SW 1271 (cell line): ENCODE measurements at places on chromosomes 11 and 22.
A peak's percentile ranks its signal among the peaks of the same experiment; 100 is the strongest.

- DNase-seq: no peak
Measured at GRCh38 chr11:69017951-69018350, 4.9 kb upstream of the MRGPRF start.

- DNase-seq: no peak
Measured at GRCh38 chr11:61065955-61066638, 36.2 kb upstream of the CD5 start.

DNA sequence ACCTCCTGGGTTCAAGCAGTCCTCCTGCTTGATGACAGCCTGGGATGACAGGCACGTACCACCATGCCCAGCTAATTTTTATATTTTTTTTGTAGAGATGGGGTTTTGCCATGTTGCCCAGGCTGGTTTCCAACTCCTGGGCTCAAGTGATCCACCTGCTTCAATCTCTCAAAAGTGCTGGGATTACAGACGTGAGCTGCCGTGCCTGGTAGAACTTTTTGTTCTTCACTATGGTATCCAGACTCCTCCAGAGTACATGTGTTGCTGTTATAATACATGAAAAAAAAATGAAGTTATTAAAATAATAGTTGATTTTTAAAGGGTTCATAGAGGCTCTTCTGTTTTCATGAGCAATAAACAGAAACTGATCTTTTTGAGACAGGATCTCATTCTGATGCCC, 29.6 kb downstream of the ZNF143 start:
- no peak for DNase-seq

DNA sequence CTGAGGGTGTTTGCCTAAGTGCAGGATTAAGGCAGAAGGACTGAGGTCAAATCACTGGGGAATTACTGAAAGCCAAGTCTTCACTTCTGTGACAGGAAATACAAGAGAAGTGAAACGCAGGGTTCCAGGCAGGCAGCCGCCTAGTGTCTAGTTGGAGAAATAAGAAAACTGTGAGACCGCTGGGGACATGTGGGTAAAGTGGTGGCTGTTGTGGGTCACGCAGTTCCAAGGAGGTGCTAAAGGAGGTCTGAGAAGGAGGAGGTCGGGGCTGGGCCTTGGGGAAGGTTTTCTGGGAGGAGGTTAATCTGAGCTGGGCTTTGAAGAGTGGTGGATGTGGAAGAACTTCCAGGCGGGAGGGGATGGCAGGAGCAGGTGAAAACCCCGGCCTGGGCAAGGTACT, 11.2 kb downstream of the MCM5 start:
- DNase-seq: no peak

- no peak for DNase-seq
Measured at GRCh38 chr11:47857485-47857884, 9.3 kb upstream of the NUP160 start.

GRCh38 chr11:130086669-130087068, 17.0 kb downstream of the APLP2 start:
- no peak for DNase-seq

GRCh38 chr11:69551963-69552362, 70.5 kb downstream of the LINC01488 start:
- no peak for DNase-seq

DNA sequence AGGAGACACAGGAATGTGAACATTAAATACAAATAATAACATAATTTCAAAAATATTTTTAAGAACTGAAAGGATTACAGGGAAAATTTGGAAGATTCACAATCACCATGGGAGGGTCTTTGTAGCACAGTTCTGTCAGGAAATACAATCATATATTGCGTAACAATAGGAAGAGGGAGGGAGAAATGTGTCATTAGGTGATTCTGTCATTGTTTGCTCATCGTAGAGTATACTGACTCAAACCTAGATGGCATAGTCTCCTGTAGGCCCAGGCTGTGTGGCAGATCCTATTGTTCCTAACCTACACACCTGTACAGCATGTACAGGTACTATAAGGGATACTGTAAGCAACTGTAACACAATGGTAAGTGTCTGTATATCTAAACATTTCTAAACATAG, 330.4 kb downstream of the BRD1 start:
- no peak for DNase-seq

- DNase-seq: no peak
Measured at GRCh38 chr11:5665051-5665570, 19.8 kb downstream of the TRIM5 start.

DNA sequence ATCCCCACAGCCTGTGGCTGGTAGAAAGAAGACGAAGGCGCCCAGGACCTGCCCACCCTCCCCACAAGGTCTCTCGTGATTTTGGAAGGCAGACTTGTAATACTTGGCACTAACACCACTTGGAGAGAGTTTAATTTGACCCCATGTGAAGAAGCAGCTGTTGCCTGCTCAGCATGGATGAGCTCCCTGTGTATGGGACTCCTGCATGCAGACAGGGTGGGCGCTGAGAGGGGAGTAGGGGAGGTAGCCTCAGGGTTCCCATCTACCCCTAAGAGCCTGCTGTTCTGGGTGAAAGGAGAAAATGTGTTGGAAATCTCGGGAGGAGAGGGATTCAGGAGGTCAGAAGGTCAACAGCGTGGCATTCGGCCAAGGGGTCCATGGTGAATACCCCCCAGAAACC, 625.9 kb downstream of the TBC1D22A start:
- DNase-seq: no peak

DNA sequence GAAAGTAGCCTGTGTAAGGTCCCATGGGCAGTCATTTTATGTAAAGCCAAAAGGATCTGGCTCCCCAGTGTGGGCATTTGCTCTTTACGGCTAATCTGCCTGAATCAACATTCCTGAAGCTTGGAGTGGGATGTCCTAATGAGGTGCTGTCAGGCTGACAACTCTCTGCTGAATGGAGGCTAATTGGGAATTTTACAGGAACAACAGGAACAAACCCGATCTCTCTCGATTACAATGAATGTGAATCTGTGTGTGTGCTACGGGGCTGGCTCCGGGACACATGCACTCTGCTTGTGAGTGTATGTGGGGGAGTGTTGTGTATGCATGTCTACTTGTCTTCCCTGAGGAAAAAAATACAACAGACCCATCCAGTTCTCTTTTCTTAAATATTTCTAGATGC, 415.2 kb downstream of the TENM4 start:
- no peak for DNase-seq

- DNase-seq: no peak
Measured at GRCh38 chr11:727281-727701, 20.0 kb upstream of the TALDO1 start.

GRCh38 chr22:40955571-40955970, 4.4 kb downstream of the RBX1 start:
- DNase-seq: no peak

DNA sequence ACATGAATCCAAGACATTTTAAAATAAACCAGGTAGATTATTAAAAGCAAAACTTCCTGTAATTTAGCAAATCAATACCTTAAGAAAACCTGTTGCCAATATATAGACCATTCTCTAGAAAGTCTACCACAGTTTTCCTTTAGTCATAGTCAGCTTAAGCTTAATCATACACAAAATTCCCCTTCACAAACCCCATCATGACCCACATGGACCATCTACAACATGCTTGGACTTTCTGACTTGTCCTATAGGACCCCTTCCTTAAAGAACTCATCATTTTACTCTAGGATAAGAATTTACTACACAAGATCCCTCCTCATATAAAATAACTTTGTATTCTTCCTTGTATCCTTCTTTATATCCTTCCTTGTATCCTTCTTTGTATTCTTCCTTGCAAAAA, 16.2 kb upstream of the RNASEH2C start:
- no peak for DNase-seq

DNA sequence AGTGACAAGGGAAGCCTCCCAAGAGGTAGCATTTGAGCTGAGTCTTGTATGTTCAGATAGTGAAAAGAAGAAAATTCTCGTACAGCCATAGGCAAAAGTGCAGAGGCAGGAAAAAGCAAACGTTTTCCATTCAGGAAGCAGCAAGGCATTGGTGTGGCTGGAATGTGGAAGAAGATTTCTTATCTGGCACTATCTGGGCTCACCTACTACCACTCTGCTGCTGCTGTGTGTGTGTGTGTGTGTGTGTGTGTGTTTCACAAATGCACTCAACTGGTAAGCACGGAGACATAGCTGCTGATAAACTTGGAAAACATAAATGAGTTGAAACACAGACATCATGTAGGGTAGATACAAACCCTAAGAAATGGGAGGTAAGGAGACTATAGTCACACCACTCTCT, 92.8 kb upstream of the ARHGAP42 start:
- DNase-seq: no peak

- no peak for DNase-seq
Measured at GRCh38 chr22:23237201-23237798, 57.0 kb downstream of the BCR start.

DNA sequence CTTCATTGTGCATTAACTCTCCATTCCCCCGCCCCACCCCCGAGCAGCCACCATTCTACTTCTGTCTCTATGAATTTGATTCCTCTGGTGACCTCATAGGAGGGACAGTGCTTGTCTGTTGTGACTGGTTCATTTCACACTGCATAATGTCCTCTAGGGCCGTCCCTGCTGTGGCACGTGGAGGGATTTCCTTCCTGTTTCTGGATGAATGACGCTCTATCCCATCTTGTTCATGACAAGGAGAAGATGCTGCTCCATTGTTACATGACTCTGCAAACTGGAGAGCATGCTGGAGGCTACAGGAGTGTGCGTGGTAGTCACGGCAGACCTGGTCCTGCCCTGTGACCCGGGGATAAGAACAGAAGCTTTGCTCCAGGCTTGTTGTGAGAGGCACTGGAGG, 61.3 kb downstream of the RTL6 start:
- DNase-seq: no peak

GRCh38 chr22:40009951-40010671, 15.4 kb downstream of the FAM83F start:
- no peak for DNase-seq

- no peak for DNase-seq
Measured at GRCh38 chr11:130980071-130980862, 64.0 kb upstream of the SNX19 start.

DNA sequence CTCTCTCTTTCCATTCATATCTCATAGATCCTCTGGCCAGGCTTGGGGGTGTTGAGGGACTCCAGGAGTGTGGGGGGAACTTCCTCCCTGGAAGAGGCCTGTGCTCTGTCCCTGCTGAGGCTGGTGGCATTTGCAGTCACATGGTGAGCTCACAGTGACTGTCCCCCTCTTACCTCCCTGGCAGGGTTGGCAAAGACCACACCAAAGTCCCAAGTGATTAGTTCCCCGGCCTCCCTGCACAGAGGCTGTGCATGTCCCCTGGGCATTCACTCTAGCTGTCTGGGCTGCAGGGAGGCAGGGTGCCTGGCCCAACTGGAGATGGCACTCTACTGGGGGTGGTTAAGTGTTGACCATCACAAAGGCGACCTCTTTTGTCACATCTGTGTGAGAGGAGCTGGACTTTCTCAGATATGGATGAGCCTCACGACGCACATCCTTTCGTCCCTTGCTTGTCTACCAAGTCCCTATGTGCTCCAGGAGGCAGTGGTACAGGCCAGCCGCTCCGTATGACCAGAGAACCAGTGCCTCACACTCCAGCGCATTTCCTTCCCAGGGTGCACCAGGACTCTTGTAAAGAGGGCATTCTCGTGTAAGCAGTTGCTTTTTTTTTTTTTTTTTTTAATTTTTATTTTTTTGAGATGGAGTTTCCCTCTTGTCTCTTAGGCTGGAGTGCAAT, 8.8 kb downstream of the TANGO2 start:
- no peak for DNase-seq

DNA sequence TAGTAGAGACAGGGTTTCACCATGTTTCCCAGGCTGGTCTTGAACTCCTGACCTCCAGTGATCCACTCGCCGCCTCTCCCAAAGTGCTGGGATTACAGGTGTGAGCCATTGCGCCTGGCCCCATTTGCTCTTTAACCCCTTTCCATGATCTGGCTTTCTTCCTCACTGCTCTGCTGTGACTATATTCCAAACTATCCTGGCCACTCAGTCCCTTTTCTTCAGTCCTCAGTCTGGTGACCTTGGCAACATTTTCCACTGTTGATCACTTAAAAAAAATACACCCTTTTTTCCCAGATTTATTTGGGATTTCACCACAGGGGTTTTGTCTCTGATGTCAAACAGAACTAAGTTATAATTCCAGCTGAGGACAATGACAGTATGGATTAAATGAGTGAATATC, 24.5 kb downstream of the MMP20 start:
- no peak for DNase-seq

- no peak for DNase-seq
Measured at GRCh38 chr11:96194581-96195374, 148.2 kb downstream of the MAML2 start.

GRCh38 chr22:27517361-27518155, 284.0 kb downstream of the MN1 start:
- no peak for DNase-seq

DNA sequence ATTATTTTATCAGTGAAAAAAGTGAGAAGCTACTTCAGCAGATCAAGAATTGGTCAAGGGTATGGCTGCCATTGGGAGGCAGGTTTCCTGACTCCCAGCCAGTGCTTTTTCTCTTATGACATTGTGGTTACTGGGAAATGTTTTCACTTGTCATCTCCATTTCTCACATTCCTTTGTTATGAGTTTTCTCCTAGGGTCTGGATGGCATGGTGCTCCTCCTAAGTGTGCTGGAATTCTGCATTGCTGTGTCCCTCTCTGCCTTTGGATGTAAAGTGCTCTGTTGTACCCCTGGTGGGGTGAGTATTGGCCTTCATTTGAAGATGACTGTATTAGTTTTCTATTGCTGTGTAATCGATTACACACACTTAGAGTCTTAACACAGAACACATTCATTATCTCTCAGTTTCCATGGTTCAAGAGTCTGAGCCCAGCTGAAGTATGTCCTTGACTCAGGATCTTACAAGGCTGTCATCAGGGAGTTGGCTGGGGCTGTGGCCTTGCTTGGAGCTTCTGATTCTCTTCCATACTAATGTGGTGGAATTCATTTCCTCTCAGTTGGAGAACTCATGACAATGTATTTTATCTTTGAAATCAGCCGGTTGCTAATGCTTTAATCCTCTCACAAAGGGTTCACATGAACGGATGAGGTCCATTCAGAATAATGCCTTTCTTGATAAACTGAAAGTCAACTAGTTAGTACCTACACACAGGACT, 21.0 kb upstream of the MS4A6E start:
- DNase-seq: peak; percentile 77

DNA sequence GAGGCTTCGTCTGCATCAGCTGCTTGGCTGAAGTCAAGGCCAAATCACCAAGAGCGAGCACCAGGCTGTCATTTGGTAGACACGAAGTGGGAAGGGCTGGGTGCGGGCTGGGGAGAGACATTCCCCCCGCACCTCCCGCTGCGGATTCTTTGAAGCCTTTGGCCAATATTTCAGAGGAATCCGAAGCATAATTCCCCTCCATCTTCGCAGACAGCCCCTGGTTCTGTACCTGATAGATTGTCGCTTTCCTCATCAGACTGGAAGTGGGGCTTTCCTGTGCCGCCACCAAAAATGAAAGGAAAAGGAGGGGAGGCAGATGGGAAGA, 15.3 kb downstream of the BLID start:
- DNase-seq: peak; percentile 43

DNA sequence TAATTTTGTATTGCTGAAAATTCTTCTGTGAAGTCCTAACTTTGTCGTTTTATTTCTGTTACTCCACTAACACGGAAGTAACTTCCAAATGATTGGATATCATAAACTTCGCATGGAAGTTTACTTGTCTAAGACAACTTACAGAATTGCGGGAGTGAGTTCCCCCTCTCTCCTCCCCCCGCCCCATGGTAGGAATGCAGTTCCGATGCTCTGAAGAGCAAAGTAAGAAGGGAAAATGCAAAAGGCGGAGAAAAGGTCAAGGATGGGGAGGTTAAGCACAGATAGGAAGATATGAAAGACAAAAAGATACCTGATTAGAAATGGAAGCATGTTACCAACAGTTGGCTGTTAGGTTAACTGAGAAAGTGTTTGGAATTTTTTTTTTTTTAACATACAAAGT, 1.3 kb downstream of the EIF3M start:
- no peak for DNase-seq
